K562 (cell line): ENCODE measurements at places on chromosomes 3 and 15. TPM values are rescaled to one million over a fixed set of nuclear protein-coding genes. Genes with fewer than 3 reads are reported as not detected.

DNA sequence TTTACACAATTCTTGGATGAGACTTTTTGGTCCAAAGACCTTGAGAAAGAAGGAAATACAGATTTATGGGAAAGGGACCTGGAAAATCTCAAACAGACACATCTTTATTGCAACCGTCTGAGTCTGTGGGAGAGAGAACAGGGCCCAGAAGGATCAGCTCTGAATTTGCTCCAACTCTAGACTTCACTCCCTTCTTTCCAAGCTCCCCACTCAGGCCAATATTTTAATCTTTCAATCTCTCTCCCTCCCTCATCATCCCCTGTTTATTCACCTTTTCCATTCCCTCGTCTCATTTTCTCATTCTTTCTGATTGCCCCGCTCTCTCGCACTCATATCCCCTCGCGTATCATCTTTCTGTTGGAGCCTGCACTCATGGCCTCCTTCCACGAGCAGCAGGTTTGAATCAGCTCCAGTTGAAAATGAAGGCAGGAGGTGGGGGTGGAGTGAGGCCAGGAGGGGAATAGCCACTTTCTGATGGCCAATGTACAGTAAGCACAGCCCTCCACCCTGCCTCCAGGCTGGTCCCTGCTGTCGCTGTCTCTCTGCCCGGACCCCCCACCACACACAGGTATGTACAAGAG is 63.6 kb upstream of the BOC start:
- H3K27ac ChIP-seq: no peak overlapping the region
- H3K4me1 ChIP-seq: no peaks in the 10 kb centered on the region
- H3K27me3 ChIP-seq: peaks cover 9% of the 10 kb centered on the region; the same call in 1 of the 2 replicates
- no peak overlapping the region for H3K4me3 ChIP-seq
- H3K36me3 ChIP-seq: no peaks in the 10 kb centered on the region

GRCh38 chr3:125433091-125433534 is 58.0 kb upstream of the ZNF148 start:
- no peaks in the 10 kb centered on the region for H3K36me3 ChIP-seq
- H3K27ac ChIP-seq: peak overlapping the region; percentile 42; the same call in 2 of the 3 replicates
- no peaks in the 10 kb centered on the region for H3K27me3 ChIP-seq
- H3K4me1 ChIP-seq: peaks cover 27% of the 10 kb centered on the region; the same call in 2 of the 3 replicates
- H3K4me3 ChIP-seq: no peak overlapping the region

- DNase-seq: no peak
- 0 out of 3 replicates have a peak, but pooled peaks cover 3% of the 10 kb centered on the region for H3K36me3 ChIP-seq
- no peak overlapping the region for H3K4me3 ChIP-seq
Observed at GRCh38 chr15:64251658-64252057, 88.8 kb upstream of the PPIB start.

GRCh38 chr3:44529927-44530326 is 25.1 kb upstream of the ZKSCAN7 start:
- no peaks in the 10 kb centered on the region for H3K27me3 ChIP-seq
- H3K36me3 ChIP-seq: no peaks in the 10 kb centered on the region
- H3K27ac ChIP-seq: no peak overlapping the region
- H3K4me1 ChIP-seq: peaks cover 3% of the 10 kb centered on the region; the same call in 1 of the 2 replicates
- H3K4me3 ChIP-seq: no peak overlapping the region
- no peak for DNase-seq

- no peaks in the 10 kb centered on the region for H3K27me3 ChIP-seq
- H3K36me3 ChIP-seq: no peaks in the 10 kb centered on the region
- no peaks in the 10 kb centered on the region for H3K4me1 ChIP-seq
- DNase-seq: no peak
- no peak overlapping the region for H3K4me3 ChIP-seq
Observed at GRCh38 chr3:65888980-65889706, 149.6 kb downstream of the MAGI1 start.

GRCh38 chr3:3689601-3690375 is 109.4 kb upstream of the LRRN1 start:
- no peak overlapping the region for H3K27ac ChIP-seq
- H3K27me3 ChIP-seq: no peaks in the 10 kb centered on the region
- no peaks in the 10 kb centered on the region for H3K4me1 ChIP-seq
- no peak overlapping the region for H3K4me3 ChIP-seq
- DNase-seq: no peak

- DNase-seq: no peak
- H3K4me1 ChIP-seq: no peaks in the 10 kb centered on the region
Observed at GRCh38 chr3:18047052-18047451, 304.6 kb upstream of the TBC1D5 start.

Gene DAPK2
- total RNA-seq: 3.3 and 3.9 TPM in 2 replicates

Gene TUSC7
- total RNA-seq: not detected in 2 replicates

- no peaks in the 10 kb centered on the region for H3K27me3 ChIP-seq
- no peaks in the 10 kb centered on the region for H3K36me3 ChIP-seq
- H3K4me1 ChIP-seq: peaks cover 9% of the 10 kb centered on the region; the same call in 1 of the 2 replicates
- no peak for DNase-seq
- no peak overlapping the region for H3K4me3 ChIP-seq
- H3K27ac ChIP-seq: no peak overlapping the region
Observed at GRCh38 chr3:150699068-150699639, 4.6 kb downstream of the ERICH6 start.

GRCh38 chr15:99962006-99962561 is 228.8 kb upstream of the LYSMD4 start:
- H3K36me3 ChIP-seq: no peaks in the 10 kb centered on the region
- no peak overlapping the region for H3K27ac ChIP-seq
- H3K4me1 ChIP-seq: no peaks in the 10 kb centered on the region
- H3K27me3 ChIP-seq: no peaks in the 10 kb centered on the region; the same call in 1 of the 2 replicates
- no peak for DNase-seq

- no peak for DNase-seq
- no peak overlapping the region for H3K4me3 ChIP-seq
- no peaks in the 10 kb centered on the region for H3K27me3 ChIP-seq
- no peak overlapping the region for H3K27ac ChIP-seq
- H3K4me1 ChIP-seq: no peaks in the 10 kb centered on the region; the same call in 2 of the 3 replicates
Observed at GRCh38 chr3:17553080-17553479, 189.4 kb downstream of the TBC1D5 start.

- no peak overlapping the region for H3K27ac ChIP-seq
- no peaks in the 10 kb centered on the region for H3K27me3 ChIP-seq
- DNase-seq: no peak
- no peaks in the 10 kb centered on the region for H3K36me3 ChIP-seq
Observed at GRCh38 chr3:42289026-42289425, 23.0 kb upstream of the CCK start.

Gene IL17RB
- total RNA-seq: 1.2 and 1.5 TPM in 2 replicates

- H3K36me3 ChIP-seq: no peaks in the 10 kb centered on the region
- H3K27me3 ChIP-seq: no peaks in the 10 kb centered on the region
- peaks cover 20% of the 10 kb centered on the region for H3K4me1 ChIP-seq
- no peak overlapping the region for H3K27ac ChIP-seq
- no peak overlapping the region for H3K4me3 ChIP-seq
Observed at GRCh38 chr15:80055933-80056332, 3.5 kb upstream of the ZFAND6 start.

Gene TJP1
- total RNA-seq: 34.6 and 39.3 TPM in 2 replicates

GRCh38 chr3:178147001-178147400 is 389.2 kb upstream of the KCNMB2 start:
- H3K4me3 ChIP-seq: no peak overlapping the region
- H3K27ac ChIP-seq: no peak overlapping the region
- DNase-seq: no peak
- H3K36me3 ChIP-seq: no peaks in the 10 kb centered on the region
- H3K27me3 ChIP-seq: no peaks in the 10 kb centered on the region

DNA sequence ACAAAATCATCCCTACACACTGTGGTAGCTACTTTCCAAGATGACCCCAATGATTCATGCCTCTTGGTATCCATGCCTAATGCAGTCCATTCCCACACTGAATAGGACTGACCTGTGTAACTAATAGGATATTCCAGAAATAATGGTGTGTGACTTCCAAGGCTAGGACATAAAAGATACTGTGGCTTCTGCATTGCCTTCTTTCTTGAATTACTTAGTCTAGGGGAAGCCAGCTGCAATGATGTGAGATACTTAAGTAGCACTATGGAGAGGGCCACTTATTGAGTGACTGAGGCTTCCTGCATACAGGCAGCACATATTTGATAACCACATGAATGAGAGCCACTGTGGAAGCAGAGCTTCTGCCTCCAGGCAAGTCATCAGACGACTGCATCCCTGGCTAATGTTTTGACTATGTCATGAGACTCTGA is 50.1 kb downstream of the NR1I2 start:
- H3K4me1 ChIP-seq: no peaks in the 10 kb centered on the region
- H3K36me3 ChIP-seq: no peaks in the 10 kb centered on the region
- no peak for DNase-seq
- no peaks in the 10 kb centered on the region for H3K27me3 ChIP-seq

Gene DNAH1
- 0.84 and 1.2 TPM in 2 replicates for total RNA-seq

- no peak for DNase-seq
- H3K4me3 ChIP-seq: no peak overlapping the region
- H3K27me3 ChIP-seq: no peaks in the 10 kb centered on the region
- peaks cover 24% of the 10 kb centered on the region for H3K36me3 ChIP-seq
- H3K27ac ChIP-seq: no peak overlapping the region
Observed at GRCh38 chr15:38299216-38299615, 46.6 kb downstream of the SPRED1 start.

GRCh38 chr3:71991046-71991445 is 206.1 kb upstream of the PROK2 start:
- no peaks in the 10 kb centered on the region for H3K36me3 ChIP-seq
- no peak overlapping the region for H3K4me3 ChIP-seq
- H3K4me1 ChIP-seq: no peaks in the 10 kb centered on the region; the same call in 1 of the 2 replicates
- no peak overlapping the region for H3K27ac ChIP-seq

DNA sequence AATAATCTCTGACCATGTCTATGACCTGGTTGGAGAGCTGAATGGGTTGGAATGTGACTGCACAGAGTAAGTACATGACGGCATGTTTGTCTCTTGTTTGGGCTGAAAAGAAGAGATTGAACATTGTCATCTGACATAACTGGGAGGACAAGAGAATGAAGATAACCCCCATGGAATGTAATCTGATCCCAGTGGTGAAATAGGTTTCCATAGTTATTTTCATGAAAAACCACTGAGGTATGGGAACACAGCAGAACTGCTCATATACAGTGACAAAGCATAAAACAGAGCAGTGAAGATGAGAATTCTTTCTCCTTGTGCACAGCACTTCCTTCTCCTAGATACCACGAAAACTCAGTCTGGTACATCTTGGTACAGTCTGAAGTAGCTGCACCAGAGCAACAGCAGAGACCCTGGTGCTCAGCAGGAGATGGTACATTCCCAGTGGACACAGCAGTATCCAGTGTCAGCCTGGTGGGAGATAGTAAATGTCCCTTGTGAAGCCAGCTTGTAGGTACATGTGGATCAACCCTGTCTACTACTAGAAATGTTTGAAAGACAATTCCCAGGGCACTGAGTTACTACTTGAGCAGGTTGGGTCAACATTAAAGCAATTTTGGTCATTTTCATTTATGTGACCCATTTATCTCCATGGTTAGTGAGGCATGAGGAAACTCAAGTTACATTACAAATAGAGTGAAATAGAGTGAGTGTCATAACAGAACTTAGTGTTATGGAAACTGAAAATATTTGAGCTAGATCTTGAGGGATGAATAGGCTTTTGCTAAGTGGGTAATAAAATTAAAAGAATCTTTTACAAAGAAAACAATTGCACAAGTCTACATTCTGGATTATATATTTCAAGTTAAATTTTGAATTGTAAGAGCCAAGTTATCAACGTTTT is 178.3 kb downstream of the SUCNR1 start:
- H3K4me3 ChIP-seq: no peak overlapping the region
- H3K27ac ChIP-seq: no peak overlapping the region
- H3K27me3 ChIP-seq: no peaks in the 10 kb centered on the region

DNA sequence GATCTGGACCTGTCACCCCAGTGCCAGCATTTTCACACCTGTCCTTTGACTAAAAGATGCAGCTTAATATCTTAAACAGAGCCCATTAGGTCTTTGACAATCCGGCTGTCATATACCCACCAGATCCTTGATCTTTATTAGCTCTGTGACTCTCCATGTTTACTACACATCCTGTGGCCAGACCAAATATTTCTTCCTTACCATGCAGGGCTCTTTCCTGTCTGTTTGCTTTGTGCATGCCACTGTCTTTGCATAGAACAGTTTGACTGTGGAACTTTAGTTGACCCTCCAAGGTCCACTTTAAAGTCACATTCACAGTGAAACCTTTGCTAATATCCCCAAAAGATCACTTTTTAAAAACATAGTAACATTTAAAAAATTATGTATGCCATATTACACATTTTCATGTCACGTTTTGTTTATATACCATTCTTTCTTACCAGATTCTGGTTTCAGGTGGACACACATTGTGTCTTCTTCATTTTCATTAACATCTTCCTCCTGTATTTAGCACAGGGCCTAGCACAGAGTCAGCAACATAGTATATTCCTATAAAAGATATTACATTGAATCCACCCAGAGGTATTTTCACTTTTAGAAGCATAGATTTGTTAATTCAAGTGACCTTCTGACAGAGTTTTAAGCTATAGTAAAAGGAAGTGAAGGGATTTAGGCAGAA is 95.8 kb downstream of the RAP2B start:
- H3K27me3 ChIP-seq: no peaks in the 10 kb centered on the region
- H3K4me3 ChIP-seq: no peak overlapping the region
- no peak for DNase-seq
- no peaks in the 10 kb centered on the region for H3K36me3 ChIP-seq
- no peak overlapping the region for H3K27ac ChIP-seq
- H3K4me1 ChIP-seq: no peaks in the 10 kb centered on the region

Gene PAQR5
- total RNA-seq: 0.04 TPM in 1 of 2 replicates, not detected in the other

GRCh38 chr3:169673521-169673920 is 10.0 kb upstream of the MECOM start:
- DNase-seq: no peak
- peaks cover 17% of the 10 kb centered on the region for H3K27me3 ChIP-seq
- H3K4me1 ChIP-seq: no peaks in the 10 kb centered on the region
- no peaks in the 10 kb centered on the region for H3K36me3 ChIP-seq
- H3K4me3 ChIP-seq: no peak overlapping the region

Gene OSTN
- total RNA-seq: not detected in 2 replicates

DNA sequence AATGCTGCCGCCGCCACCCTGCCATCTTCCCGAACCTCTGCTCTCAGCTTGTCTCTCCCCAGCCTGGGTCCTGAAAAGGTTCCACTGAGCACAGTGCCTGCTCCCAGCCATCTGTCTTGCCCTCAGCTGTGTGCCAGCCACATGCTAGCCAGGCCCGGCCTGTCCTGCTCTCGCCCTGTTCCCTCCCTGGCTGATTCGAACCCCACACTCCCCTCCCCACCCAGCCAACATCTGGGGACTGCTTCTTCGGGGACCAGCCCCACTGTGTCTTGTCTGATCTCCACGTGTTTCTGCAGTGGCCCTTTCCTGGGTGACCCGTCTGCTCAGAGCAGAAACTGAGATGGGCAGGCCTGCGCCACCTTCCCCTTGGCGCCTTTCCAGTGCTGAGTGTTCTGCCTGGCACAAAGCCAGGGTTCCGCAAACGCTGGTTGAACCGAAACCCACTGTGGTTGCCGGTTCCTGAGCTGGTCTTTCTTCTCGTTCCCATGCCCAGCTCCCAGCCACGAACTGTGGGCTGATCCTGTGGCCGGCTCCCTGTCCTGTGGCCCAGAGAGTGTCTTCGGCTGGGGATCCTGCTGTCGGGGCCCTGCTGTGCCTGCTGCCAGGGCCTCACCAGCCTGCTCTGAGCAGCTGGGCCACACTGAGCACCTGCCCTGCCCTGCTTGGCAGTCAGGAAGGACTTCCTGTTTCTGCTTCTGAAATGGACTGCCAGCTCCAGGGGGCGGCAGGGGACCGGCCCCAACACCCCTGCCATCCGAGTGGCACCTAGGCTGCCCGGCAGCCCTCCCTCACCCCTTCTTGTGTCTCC is 62.7 kb upstream of the KLF13 start:
- H3K27ac ChIP-seq: no peak overlapping the region
- no peak overlapping the region for H3K4me3 ChIP-seq
